ENCODE measurements at places on chromosomes 7 and 10. TPM values are rescaled to one million over a fixed set of nuclear protein-coding genes. Genes with fewer than 3 reads are reported as not detected.

DNA sequence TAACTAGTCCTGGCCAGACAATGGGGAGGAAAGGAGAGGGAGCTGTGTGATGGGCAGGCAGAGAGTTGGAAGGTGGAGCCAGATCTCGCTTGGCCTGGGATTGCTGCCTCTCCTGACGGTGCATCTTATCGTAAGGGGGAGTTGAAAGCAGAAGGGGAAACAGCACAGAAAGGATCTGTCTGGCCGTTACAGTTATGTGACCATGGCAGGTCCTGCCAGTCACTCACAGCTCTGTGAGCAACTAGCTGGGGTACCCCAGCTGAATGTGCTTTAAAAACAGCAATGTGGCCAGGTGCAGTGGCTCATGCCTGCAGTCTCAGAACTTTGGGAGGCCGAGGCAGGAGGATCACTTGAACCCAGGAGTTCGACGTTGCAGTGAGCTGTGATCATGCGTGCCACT, 8.1 kb downstream of the BLVRA start:
- H3K27ac ChIP-seq: no peak overlapping the region
- H3K4me3 ChIP-seq: no peak overlapping the region
- H3K27me3 ChIP-seq: no peaks in the 10 kb centered on the region
- peaks cover 22% of the 10 kb centered on the region for H3K4me1 ChIP-seq

GRCh38 chr10:124231168-124232155, 138.1 kb upstream of the CHST15 start:
- DNase-seq: no peak
- peaks cover 19% of the 10 kb centered on the region for H3K27me3 ChIP-seq
- H3K4me3 ChIP-seq: no peak overlapping the region
- H3K4me1 ChIP-seq: no peaks in the 10 kb centered on the region

DNA sequence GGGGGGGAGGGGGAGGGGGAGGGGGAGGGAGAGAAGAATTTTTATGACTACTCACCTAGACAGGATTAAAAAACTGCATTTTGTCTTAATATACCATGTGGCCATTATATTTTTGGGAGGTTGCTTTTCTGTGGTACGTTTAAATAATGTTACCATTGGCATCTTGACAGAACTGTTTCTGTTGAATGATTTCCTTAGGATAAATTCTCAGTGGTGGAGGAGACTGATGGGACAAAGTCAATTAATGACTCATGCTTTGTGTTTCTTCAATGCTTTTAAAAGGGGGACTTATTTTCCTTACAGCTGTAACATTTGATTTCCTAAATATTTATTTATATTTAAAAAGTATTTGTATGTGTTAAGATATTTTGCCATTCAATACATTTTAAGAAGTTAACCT, 13.7 kb downstream of the AGR2 start:
- no peak overlapping the region for H3K4me3 ChIP-seq
- no peak overlapping the region for H3K27ac ChIP-seq
- peaks cover 7% of the 10 kb centered on the region for H3K4me1 ChIP-seq
- no peaks in the 10 kb centered on the region for H3K27me3 ChIP-seq

DNA sequence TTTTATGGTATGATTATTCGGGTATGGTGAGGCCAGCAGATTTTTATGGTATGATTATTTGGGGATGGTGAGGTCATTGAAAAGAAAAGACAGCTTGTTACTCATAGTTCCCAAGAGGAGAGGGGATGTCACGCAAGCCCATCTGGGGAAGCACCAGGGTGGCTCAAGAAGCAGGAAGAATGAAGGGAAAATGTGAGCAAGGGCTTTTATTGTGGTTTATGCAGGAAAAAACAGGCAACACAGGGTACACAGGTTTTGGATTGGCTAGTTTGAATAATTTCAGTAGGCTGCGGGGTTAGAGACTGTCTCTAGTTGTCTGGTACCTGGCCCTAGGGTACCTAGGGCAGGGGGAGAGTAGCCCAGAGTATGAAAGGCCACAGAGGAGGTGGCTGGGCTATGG, 26.8 kb upstream of the DGKI start:
- no peak overlapping the region for H3K4me3 ChIP-seq
- DNase-seq: no peak
- H3K36me3 ChIP-seq: peaks cover 49% of the 10 kb centered on the region

DNA sequence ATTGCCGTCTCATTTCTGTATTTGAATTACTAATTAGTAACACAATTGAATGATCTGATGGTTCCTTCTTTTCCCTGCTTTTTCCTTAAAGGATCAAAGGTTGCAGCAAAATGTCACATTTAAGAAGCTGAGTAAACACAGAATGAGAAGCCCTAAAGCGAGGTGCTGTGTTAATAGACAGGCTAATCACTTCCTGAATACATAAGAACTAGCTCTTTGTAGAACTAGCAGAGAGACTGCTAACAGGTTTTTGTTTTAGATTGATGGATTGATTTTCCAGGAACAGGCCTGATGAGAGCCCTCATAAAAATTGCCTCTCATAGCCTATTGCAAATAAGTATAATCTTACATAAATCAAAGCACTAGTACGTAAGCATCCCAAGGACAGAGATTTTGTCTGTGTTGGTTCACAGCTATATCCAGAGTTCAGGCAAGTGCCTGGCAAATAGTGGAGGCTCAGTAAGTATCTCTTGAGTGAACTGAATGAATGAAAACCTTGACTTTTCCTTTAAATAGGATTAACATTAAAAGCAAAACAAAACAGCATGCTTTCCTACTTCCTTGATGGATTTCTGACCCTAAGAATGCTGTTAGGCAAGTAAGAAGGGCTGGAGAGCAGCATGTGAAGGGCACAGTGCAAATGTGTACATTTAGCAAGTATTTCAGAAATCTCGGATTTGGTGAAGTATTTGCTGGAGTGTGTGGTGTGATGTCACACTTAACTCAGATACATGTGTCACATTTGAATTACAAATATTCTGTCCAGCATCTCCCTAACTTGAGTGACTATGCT, 3.3 kb downstream of the TMEM229A start:
- H3K4me1 ChIP-seq: peaks cover 11% of the 10 kb centered on the region
- no peak overlapping the region for H3K4me3 ChIP-seq
- no peak overlapping the region for H3K27ac ChIP-seq
- H3K27me3 ChIP-seq: peaks cover 40% of the 10 kb centered on the region

DNA sequence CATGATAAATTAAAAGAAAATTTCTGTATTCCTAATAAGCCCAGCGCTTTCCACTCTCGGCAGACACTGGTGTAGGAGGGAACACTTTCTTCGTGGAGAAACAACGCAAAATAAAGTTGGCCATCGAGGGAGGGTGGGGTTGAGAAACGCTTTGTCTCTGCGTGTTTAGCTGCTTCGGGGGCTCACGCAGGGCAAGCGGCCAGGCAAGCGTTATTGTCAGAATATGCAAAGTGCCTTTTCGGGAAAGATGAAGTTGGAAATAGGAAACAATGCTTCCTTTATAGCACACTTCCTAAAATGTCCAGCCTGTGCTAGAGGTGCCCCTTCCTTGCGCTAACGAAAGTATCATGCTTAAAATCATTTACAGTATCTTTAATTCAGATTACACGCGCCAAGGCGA, 1.9 kb upstream of the EBF3 start:
- H3K36me3 ChIP-seq: no peaks in the 10 kb centered on the region
- peaks cover 67% of the 10 kb centered on the region for H3K27me3 ChIP-seq
- no peak overlapping the region for H3K4me3 ChIP-seq
- DNase-seq: no peak
- H3K27ac ChIP-seq: no peak overlapping the region

UPK3B gene
- total RNA-seq: 0.62 TPM

NKX1-2 gene
- not detected for total RNA-seq

PRKAR1B gene
- 7.9 TPM for total RNA-seq

MRPS33 gene
- 27.9 TPM for total RNA-seq

CRTAC1 gene
- total RNA-seq: 0.37 TPM

MAP3K8 gene
- 8.1 TPM for total RNA-seq

Measured in chondrocyte (in vitro differentiated cells).